ENCODE measurements at places on chromosomes 11 and 22.

DNA sequence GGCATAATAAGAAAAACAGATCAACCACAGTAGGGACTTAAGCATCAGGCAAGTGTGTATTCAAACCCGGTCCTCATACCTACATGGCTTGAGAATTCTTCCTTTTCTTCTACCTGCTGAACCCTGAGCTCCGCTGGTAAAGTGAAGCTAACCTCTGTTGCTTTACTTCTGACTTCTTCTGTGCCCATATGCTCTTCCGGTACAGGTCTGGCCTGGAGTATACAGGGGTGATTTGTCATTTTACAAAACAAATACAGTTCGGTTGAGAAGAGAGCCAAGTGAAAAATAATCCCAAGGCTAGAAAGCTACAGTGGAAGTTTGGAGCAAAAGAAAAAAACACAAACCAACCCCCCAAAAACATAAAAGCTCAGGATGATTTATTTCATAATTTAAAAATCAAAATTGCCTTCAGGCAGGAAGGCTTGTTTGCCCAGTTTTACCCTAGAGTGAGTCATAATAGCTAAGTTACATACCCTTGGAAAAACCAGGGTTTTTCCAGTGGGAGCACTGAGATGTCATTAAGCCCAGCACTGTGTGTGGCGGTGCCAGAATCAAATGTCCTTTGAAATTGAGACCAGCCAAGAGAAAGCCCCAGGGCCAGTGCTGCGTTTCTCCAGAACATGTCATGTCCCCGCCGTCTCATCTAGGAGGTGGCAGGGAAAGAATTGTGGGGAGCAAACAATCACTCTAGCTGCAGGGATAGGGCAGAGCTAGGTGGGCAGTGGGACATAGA is 305.5 kb upstream of the ISX start:
- DNase-seq, result no peak

DNA sequence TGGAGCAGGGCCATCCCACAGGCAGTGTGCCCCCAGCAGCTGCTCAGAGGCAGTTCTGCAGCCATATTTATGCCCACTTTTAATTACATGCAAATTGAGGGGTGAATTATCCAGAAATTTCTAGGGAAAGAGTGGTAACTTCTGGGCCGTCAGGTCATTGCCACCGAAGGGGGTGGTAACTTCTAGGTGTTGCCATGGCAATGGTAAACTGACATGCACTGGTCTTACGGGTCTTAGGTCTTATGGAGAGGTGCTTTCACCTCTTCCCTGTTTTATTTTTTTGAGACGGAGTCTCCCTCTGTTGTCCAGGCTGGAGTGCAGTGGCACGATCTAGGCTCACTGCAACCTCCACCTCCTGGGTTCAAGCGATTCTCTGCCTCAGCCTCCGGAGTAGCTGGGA is 3.8 kb upstream of the TMEM134 start:
- DNase-seq, result no peak

DNA sequence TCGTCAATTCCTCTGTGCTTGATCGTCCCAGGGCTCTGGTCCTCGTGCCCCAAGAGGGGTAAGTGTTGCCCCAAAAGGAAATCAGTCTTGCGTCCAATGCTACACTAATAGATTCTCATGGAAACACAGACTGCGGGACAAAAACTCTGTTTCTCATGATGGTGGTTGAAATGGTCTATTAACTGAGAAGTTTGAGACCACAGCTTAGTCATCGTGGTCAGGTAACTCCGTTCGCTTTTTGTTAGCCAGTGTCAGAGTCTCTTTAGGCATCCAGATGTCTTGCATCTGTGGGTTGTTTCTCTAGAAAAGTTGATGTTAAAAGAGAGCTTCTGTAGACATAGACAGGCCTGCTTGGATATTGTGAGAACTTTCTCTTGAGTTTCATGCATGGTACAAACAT is 104.6 kb upstream of the SORL1-AS1 start:
- no peak for DNase-seq

GRCh38 chr11:48141475-48142122 is 75.0 kb upstream of the OR4B1 start:
- no peak for DNase-seq

DNA sequence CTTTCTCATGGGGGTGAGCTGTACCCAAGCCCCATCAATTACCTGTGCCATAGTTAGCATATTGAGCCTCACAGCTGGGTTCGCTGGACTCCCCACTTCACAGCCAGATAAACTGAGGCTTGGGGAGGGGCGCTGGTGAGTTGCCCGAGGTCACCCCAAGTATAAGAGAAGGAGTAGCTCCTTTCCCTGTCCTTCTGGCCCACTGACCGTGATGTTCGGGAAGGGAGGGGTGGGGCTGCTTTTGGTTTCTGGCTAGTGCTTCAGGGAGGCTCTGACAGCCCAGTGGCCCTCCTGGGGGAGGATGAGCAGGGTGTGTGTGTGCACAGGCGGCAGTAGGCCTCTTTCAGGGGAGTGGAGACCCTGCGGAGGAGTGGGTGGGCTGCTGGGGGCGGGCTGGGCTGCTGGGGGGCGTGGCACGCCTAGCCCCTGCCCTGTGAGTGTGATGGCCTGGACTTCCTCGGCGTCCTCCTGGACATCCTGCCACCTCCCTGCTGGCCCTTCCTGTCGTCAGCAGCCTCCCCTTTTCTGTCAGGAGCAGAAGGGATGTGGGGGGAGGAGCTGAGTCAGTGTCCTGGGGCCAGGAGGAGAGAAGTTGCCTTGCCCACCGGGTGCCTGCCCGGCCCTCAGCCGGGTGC is 50.3 kb downstream of the TRIOBP start:
- no peak for DNase-seq

DNA sequence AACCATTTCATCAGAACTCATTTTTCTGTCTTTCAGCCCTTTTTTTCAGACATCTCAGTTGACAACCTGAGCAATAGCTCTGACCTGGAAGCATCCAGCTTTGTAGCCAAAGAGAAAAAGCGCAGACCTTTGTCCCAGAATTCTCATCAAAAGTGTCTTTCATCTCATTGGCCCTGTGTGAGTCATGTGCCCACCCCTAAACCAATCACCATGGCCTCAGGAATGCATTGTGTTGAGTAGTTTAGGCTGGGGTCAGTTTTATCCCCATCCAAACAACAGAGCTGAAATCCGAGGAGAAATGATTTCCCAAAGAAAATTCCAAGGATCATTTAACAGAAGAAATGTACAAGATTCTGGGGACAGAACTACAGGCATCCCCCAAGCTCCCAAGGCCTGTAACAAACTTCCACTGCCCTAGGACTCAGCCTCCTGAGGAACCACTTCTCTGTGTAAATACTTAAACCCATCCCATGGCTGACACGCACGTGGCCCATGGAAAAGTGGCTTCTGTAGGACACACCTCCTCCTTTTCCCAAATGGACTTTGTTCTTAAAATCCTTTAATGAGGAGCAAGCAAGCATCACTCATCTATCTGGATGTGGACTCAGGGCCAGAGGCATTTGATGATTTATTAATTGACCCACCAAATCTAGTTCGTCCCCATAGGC is 429.0 kb downstream of the SOX6 start:
- no peak for DNase-seq

GRCh38 chr11:72069787-72070251 is 10.5 kb downstream of the NUMA1 start:
- no peak for DNase-seq

DNA sequence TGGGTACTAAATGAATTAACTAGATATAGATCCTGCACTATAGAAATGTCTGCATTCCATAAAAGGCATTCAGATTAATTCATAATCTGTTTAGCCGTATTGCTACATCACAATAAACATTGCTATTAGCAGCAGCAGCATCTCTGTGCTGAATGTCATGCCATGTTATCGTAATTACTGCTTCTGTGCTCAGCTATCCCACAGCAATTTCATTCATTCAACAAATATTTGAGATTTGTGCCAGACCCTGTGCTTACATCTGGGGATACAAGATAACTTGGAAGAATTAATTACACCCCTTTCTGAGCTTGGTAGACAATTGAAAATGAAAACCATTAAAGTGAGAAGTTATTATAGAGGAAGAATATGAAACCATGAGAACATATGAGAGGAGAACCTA is 185.8 kb upstream of the C11orf87 start:
- DNase-seq, result no peak

GRCh38 chr22:20238536-20238900 is 29.6 kb downstream of the RTN4R start:
- peak; percentile 30 for DNase-seq

- no peak for DNase-seq
These were observed 1.0 kb downstream of the CHRM4 start for GRCh38 chr11:46390331-46391171.

- no peak for DNase-seq
These were observed 9.8 kb downstream of the PACSIN2 start for GRCh38 chr22:43005106-43005505.

DNA sequence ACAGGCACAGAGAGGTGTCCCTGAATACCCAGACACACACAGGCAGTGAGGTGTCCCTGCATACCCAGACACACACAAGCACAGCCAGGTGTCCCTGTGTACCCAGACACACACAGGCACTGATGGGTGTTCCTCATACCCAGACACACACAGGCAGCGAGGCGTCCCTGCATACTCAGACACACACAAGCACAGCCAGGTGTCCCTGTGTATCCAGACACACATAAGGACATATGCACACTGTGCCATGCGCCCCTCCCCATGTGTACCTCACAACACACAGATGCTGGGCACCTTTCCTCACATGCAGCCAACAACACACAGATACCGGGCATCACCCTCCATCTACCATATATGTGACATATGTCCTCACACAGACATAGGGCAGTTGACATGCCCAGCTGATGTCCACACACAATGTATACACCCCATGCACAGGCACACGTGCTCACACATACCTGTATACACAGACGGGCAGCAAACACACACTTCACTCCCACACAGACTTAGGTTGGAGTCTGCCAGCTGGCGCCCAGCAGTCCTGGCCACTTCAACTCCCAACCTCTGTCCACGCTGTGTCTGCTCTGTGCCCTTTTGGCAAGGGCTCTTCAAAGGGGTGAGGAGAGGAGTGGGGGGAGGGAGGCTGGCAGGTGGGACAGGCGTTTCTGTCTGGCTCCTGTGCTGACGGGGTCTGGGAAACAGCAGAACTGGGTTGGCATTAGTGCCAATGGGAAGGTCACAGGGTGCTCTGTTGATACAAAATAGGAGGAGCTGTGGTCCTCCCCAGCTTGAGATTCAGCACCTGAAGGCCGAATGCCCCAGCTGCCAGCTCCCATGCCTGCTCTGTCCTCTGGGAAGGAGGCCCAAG is 69.4 kb upstream of the ALX4 start:
- no peak for DNase-seq

GRCh38 chr11:78620159-78620558 is 45.5 kb upstream of the NARS2 start:
- no peak for DNase-seq

DNA sequence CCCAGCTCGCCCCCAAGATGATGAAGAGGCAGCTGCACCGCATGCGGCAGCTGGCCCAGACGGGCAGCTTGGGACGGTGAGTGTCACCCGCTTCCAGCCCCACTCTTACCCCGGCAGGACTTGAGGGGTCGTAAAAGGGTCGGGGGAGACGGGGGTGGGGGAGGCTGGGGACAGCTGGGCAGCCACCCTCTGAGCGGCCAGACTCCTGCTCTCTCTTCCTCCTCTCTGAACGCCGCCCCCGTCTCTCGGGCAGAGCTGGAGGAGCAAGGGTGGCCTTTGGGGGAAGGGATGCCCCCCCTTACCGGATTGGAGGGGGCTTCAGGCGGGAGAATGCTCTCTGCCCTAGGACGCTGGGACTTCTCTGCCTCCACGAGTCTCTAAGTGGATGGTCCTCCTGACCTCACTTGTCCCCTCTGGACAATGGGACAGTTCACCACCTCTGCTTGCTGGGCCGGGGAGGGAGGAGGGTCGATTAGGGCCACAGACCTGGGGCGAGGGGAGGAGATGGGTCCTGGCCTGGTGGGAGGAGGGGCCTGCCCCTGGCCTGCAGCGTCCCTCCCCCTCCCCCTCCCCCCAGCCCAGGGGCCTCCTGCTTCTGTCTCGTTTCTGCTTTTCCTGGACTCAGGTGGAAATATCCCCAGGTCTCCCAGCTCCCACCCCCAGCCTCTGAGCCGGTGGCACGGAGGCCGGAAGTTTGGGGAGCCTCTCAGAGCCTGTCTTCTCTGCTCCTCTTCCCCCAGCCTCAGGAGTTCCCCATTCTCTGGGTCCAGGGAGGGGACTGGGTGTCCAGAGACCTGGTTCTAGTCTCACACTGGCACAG is 512 bp downstream of the SH3BP1 start:
- DNase-seq, result no peak
